ENCODE measurements at places on chromosomes 12 and 14. TPM values are rescaled to one million over a fixed set of nuclear protein-coding genes. Genes with fewer than 3 reads are reported as not detected.

DNA sequence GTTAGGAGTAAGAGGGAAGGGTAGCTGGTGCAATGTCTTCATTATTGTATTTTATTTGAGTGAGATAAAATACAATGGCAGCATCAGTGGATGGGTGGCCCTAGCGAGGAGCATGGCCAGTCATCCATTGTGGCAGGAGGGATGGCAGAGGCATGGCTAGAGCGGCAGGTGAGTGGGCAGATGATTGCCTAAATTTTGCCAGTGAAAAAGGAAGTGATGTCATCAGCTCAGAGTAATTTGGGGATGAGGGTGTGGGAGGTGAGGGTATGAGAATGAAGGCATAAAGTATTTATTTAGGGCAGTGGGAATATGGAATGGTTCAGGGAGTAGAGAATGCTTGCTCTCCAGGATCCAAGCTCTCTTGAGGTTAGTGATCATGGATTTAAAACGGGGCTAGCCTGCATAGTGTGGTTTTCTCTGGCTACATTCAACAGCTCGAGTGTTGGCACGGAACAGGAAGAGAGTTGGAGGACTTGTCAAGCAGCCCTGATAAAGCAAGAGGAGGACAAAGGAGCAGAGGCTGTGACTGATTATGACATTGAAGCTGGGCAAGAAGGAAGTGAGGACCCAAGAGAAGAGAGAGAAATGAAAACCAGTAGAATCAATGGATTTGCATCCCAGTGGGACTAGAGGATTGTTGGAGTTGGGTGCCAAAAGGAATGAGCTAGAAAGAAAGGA is 18.7 kb upstream of the SERPINA6 start:
- DNase-seq = peak; percentile 79

- DNase-seq = no peak
Measured at GRCh38 chr12:27305673-27306456, 26.8 kb upstream of the BMAL2 start.

Gene AKAP6
- 2.2 TPM for total RNA-seq

Gene FRMD6
- 701 TPM for total RNA-seq

DNA sequence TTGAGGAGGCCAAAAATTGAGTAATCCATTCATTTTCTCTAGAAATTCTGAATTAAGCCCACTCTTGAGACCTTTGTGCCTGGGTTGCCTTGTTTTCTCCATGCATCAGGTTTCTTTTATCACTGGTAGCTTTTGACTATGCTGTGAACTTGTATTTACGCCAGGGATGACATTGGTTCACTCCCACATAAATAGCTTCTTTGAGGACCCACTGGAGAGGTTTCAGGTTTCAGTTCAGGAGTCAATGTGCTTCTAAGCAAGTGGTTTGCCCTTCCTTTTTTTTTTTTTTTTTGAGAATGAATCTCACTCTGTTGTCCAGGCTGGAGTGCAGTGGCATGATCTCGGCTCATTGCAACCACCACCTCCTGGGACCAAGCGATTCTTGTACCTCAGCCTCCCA is 10.2 kb upstream of the SLC17A8 start:
- no peak for DNase-seq

GRCh38 chr12:25970916-25971653 is 12.6 kb downstream of the RASSF8 start:
- DNase-seq = no peak

Gene AQP5
- not detected for total RNA-seq

Measured in osteoblast (primary cell).